ENCODE measurements at places on chromosomes 2 and 18.
A peak's percentile ranks its signal among the peaks of the same experiment; 100 is the strongest.

DNA sequence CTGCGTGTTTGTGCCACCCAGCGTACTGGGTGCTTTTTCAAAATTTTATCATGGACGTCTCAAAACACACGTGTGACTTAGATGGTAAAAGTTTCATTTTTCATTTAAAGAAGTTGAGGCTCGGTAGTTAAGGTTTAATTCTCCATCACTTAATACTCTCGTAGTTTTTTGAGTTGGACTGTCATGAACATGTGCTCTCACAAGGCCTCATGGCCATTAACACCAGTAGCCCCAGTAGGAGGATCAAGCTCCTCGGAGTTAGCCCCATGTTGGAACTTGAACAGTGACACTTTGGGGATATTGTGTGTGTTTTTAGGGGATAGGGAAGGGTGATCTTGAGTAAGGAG, 15.3 kb downstream of the NMUR1 start:
- DNase-seq, result no peak

DNA sequence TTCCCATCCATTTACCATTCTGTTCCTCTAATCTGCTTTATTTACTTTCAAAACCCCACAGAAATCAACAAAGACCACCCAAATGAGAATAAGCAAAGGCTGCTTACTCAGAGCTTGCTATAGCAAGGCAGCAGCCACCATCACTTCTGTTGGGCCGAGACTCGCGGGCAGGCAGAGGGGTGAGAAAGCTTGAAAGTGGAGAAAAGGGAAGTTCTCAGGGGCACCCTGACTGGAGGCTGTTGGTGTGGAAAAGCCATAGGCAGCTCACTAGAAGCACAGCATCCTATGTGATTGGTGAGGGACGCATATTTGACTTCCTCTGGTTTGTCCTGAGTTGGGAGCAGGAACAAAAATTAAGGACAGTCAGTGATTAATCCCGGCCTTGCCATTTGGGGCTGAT, 269.7 kb upstream of the THSD7B start:
- no peak for DNase-seq

DNA sequence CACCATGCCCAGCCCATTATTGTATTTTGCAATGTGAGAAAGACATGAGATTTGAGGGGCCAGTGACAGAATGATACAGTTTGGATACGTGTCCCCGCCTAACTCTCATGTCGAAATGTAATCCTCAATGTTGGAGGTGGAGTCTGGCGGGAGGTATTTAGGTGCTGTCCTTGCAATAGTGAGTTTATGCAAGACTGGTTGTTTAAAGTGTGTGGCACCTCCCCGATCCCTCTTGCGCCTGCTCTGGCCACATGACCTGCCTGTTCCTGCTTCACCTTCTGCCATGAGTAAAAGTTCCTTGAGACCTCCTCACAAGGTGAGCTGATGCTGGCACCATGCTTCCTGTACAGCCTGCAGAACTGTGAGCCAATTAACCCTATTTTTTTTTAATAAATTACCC, 16.6 kb downstream of the CNDP1 start:
- no peak for DNase-seq

DNA sequence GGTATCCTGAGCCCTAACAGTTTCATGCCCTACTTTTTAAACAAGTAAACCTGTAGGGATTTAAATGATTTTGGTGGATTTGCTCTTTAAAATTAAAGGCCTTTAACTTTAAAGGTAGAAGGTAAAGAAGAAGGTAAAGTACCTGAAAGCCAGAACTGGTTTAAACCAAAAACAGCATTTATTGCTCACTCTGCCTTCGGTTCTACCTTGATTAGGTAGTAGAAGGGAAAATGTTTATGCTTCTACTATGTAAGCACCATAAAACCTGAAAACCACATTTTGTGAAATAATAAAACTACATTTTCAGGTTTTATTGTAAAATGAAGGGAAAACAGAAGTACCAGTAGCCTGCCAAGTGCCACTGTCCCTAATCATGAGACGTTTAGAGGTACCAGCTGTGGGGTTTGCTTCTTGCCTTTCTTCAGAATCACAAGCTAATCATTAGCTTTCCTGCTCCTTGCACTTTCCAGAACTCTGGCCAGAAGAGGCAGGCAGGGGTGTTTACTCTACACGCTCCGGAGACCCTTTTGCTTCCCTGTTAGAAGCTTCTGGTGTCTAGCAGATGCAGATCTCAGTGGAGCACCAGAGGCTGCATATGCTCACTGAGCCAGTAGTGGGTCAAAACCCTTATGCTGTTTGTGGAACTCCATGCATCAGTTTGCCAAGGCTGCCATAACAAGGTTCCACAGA, 33.3 kb downstream of the RPIA start:
- no peak for DNase-seq

DNA sequence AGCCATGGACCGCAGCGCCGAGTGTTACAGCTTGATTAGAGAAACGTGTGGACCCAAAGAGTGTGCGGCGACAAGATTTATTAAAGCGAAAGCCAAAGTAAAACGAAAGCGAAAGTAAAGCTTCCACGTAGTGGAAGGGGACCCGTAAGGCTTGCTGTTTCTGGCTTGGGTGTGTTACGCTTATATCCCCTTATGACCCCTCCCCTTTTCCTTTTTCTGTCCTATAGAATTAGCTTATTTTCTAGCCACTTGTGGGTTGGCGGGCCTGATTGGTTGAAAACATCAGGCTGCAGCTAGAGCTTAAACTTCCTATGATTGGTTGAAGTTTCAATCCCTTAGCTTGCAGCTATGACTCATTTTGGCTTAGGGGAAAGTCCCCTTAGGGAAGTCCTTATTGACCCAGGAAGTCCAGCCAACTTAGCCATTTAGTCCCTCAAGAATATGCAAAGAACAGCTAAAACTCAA, 969.7 kb downstream of the DCDC2C start:
- DNase-seq, result no peak

DNA sequence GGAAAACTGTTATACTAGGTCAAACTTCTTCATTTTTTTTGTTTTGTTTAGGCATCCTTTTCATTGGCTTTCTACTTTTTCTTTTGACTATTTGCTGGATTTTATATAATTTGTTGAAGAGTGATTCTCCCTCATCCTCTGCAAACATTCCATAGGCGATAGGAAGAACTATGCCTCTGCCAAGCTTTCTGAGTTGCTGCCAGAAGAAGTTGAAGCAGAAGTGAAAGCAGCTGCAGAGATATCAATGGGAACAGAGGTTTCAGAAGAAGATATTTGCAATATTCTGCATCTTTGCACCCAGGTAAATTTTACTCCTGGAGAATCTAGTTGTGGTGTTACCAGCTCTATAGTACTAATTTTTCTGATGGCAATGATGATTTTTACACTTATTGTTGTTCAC, 25.4 kb downstream of the NOP58 start:
- DNase-seq, result peak; percentile 55

GRCh38 chr2:105712166-105712915, 32.4 kb upstream of the NCK2 start:
- DNase-seq, result no peak

DNA sequence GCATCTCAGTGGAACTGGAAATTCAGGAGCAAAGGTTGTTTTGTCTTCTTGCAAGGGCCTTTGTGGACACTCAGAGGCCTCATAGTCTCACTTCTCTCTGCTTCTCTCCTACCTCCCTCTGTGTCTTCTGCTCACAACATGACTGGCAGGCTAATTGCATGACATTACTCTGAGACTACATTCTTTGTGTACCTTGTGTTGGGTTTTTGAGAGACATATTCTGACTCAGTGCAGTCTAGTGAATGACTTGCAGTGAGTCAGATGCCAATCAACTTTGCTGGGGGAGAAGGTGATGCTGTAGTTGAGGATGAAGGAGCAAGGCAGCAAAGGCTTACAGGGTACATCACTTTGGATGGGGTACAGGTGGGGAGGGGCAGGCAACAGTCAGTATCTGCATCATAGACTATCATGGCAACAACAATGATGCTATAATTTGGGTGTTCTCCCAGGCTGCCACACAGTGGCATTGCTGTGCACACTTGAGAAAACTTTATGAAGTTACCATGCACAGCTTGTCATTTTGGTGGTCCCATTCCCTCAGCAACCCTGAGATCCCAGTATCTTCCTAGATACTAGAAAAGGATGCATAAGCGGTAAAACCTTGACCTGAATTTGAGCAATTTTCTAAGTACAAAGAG, 69.3 kb upstream of the SLC16A14 start:
- no peak for DNase-seq

- DNase-seq, result no peak
These were observed 225.9 kb upstream of the MGAT5 start for GRCh38 chr2:134027980-134028379.

DNA sequence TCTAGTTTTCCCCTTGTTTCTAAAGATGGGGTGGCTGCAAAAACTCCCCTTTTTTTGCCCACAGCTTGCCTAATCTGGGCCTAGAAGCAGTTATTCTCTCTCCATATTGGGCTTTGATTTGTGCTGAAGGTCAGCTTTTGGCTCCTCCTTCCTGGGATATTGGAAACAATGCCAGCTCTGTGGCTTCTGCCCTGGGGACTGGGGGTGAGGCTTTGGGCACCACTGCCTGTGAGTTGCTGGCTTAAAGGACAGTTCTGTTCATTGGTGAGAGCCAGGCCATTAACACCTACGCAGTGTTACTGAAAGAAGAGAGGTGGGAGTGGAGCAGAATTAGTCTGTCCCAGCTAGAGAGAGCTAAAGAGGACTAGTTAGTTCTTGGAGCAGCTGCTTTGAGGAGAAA, 4.3 kb downstream of the UBXN2A start:
- DNase-seq, result no peak

GRCh38 chr18:8882632-8883408, 177.5 kb downstream of the MTCL1 start:
- no peak for DNase-seq

- peak; percentile 38 for DNase-seq
These were observed 68.0 kb downstream of the KLHL29 start for GRCh38 chr2:23452853-23453420.

GRCh38 chr2:29063646-29064345, 10.5 kb downstream of the PCARE start:
- DNase-seq, result peak; percentile 83

GRCh38 chr2:237299906-237300305, 114.1 kb downstream of the COL6A3 start:
- DNase-seq, result peak; percentile 96

- no peak for DNase-seq
These were observed 1293.7 kb upstream of the FAM98A start for GRCh38 chr2:34892766-34893165.

GRCh38 chr2:24304098-24304497, 56.2 kb downstream of the ITSN2 start:
- peak; percentile 96 for DNase-seq

DNA sequence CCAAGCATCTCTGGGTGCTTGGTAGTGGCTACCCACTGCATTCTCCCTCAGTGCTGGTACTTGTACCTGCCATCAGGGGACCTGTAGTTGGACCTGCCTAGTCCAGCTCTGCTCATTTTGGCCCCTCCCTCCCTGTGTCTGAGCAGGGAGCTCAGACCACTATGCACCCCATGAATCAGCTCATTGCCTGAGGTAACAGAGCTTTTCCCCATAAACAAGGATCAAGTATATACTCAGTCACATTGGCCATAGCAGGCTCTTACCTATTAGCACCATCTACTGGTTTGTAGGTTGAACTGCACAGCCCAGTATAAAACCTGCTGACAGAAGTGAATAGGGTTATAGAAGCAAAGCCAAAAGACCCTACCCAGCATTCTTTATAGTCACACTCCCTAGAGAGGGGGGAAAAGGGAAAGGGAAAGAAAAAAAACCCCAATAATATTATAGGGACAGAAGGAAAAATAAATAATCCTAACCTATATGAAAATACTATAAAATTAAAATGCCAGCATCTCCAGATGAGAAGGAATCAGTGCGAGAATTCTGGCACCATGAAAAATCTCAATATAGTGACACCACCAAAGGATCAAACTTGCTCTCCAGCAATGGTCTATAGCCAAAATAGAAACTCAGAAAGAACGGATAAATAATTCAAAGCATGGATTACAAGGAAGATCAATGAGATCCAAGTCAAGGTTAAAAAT, 6.9 kb upstream of the FLACC1 start:
- peak; percentile 81 for DNase-seq

- no peak for DNase-seq
These were observed 196.0 kb downstream of the LNPK start for GRCh38 chr2:175806125-175806490.

- DNase-seq, result no peak
These were observed 98.4 kb downstream of the NDUFA10 start for GRCh38 chr2:239926587-239927232.

- no peak for DNase-seq
These were observed 63.7 kb downstream of the COL4A3 start for GRCh38 chr2:227228061-227228667.

- DNase-seq, result peak; percentile 81
These were observed 213.4 kb upstream of the GATA6 start for GRCh38 chr18:21955757-21956652.

GRCh38 chr2:105469781-105470180, 70.9 kb upstream of the FHL2 start:
- DNase-seq, result no peak

DNA sequence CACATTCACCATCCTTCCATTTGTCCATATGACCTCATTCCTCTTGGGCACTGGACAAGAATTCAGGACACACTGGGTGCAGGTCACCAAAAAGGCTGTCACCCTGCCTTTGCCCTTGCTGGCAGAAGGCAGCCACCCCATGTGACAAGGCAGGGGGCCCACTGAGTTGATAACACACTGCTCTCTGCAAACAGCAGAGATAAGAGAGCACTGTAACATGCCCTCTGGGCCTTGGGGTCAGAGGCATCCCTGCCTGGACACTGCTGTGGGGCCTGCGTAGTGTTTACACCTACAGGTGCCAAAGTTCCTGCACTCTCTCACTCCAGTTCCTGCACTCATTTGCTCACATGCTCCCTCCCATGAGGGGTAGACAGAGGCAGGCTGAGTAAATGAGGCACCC, 344.7 kb upstream of the TCF4 start:
- DNase-seq, result no peak

GRCh38 chr2:69514819-69515218, 77.6 kb upstream of the NFU1 start:
- DNase-seq, result peak; percentile 37

DNA sequence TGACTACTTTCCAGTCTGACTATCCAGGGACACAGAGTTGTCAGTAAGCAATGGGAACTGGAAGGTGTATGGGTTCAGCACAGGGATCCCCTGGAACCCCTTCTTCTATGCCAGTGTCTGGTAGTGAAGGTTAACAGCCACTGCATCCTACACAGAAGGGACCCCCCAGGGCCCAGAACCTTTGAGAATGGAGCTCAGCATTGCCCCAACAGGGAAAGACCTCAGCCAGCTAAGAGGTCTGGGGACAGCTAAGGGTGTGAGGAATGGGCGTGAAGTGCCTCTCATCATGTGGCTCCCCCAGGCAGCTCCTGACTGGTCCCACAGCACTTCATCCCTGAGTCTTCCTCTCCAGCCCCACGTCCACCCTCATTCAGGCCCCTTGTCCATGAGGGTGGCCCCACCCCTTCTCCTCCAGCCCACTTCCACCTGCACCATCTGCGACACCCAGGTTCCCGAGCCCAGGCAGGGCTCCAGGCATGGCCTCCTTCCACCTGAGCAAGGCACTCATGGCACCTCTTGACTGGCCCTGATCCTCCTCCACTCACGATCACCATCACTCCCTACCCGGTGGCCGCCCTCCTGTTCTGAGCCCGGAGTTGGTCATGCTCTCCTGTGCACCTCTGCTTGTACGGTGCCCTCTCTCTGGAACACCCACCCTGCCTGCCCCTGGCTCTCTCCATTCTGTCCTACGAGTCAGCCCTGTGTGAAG, 77.1 kb downstream of the SFXN5 start:
- no peak for DNase-seq

Data from choroid plexus epithelial cell (primary cell).